ENCODE measurements at places on chromosomes 2 and 18. TPM values are rescaled to one million over a fixed set of nuclear protein-coding genes. Genes with fewer than 3 reads are reported as not detected.

- no peak for DNase-seq
- no peaks in the 10 kb centered on the region for H3K36me3 ChIP-seq
- H3K27me3 ChIP-seq = no peaks in the 10 kb centered on the region
- H3K27ac ChIP-seq = no peak overlapping the region
Measured at GRCh38 chr2:83340424-83340823, 1118.7 kb downstream of the SUCLG1 start.

DNA sequence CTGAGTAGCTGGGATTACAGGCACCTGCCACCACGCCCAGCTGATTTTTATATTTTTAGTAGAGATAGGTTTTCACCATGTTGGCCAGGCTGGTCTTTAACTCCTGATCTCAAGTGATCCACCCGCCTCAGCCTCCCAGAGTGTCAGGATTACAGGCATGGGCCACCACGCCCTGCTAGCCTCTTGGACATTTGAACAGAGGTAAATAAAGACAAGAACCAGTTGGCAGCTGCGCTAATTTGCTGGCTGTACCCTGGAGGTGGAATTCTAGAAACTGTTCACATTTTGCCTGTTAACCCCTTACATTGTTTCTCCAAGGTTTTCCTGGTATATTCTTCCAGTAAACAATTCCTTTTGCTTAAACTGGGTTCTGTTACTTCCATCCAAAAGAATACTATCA is 132.9 kb downstream of the CDH2 start:
- DNase-seq = no peak
- no peaks in the 10 kb centered on the region for H3K36me3 ChIP-seq
- H3K4me3 ChIP-seq = no peak overlapping the region
- H3K4me1 ChIP-seq = no peaks in the 10 kb centered on the region
- H3K27me3 ChIP-seq = no peaks in the 10 kb centered on the region

DNA sequence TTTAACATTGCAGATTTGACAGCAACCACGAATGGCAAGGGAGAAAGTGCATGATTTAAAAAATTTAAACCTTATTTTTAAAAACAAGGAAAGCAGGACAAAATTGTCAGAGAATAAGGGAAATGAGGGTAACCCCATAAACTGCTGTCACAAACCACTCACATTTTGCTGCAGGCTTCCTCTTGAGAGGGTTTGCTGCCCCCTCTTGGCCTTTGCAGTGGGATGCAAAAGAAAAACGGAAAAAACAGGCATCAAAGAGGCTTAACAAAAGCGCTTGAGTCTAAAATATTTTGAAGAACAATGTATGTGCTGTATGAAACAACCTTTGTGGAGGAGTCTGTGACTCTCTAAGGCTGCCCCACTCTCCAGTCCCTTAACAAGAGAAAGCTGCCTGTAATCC is 91.6 kb downstream of the TMX3 start:
- no peaks in the 10 kb centered on the region for H3K4me1 ChIP-seq
- no peaks in the 10 kb centered on the region for H3K36me3 ChIP-seq
- no peak overlapping the region for H3K4me3 ChIP-seq
- H3K27me3 ChIP-seq = no peaks in the 10 kb centered on the region
- H3K27ac ChIP-seq = no peak overlapping the region
- DNase-seq = no peak

GRCh38 chr2:11525762-11526161 is 8.1 kb upstream of the GREB1 start:
- H3K4me1 ChIP-seq = no peaks in the 10 kb centered on the region
- H3K4me3 ChIP-seq = no peak overlapping the region
- H3K27me3 ChIP-seq = no peaks in the 10 kb centered on the region
- no peaks in the 10 kb centered on the region for H3K36me3 ChIP-seq
- no peak overlapping the region for H3K27ac ChIP-seq

DNA sequence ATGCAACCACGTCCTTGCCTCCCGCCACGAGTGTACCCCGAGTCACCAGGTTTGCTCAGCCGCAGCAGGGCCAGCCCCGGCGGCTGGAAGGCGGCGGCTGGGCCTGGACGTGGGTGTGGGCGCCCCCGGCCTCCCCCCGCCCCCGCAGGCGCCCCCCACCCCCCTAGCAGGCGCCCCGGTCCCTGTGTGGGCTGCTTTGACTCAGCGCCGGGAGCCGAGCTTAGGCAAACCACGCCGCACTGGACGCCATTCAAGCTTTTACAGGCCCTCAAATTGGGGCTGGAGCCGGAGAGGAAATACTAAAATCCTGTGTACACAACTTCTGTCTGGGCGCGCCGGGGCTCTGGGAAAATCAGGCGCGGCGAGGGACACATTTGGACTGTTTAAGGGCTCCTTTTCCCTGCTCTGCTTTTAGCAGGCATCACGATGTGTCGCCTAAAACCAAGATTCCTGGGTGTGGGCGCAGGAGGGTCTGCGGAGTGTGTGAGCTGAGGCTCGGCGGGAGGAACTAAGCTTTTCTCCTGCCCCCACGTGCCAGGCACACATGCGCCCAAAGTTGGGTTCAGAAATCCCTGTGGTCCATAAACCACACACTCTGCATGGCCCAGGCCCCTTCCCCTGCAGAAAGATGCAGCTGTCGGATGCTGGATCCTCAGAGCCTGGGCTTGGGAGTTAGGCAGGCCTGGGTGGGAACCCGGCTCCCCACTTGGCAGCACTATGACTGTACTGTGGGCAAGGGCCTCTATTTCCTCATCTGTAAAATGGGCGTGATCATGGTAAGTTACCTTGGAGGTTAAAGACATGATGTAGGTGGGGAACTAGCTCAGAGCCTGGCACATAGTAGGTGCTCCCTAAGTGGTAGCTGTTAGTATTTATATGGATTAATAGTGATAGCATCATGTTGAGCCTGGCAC is 57.6 kb downstream of the ATOH8 start:
- H3K27ac ChIP-seq = peak overlapping the region; percentile 90
- DNase-seq = peak; percentile 87
- H3K4me1 ChIP-seq = peaks cover 8% of the 10 kb centered on the region
- H3K4me3 ChIP-seq = no peak overlapping the region

DNA sequence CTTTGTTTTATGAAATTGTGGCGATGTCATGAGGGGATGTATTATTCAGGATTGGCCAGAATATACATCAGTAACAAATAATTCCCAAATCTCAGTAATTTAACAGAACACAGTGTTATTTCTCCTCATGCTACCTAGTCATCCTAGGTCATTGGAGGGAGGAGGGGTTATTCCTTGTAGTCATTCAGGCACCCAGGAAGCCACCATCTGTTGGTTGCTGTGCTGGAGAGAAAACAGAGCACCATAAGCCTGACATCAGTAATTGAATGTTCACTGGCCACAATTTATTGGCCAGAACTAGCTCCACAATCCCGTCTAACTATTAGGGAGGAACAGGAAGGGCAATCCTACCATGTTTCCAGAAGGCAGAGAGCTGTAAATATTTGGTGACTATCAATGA is 303.5 kb upstream of the CELF4 start:
- H3K27me3 ChIP-seq = no peaks in the 10 kb centered on the region
- H3K4me1 ChIP-seq = no peaks in the 10 kb centered on the region
- H3K36me3 ChIP-seq = no peaks in the 10 kb centered on the region
- no peak for DNase-seq

The APCDD1 gene
- total RNA-seq = 77.0 TPM

The METTL4 gene
- not detected for total RNA-seq

The NEDD4L gene
- 15.6 TPM for total RNA-seq

The CXCR1 gene
- total RNA-seq = not detected

Measured in ascending aorta (tissue), 2 donors.